ENCODE measurements at places on chromosomes 4 and X. TPM values are rescaled to one million over a fixed set of nuclear protein-coding genes. Genes with fewer than 3 reads are reported as not detected.

DNA sequence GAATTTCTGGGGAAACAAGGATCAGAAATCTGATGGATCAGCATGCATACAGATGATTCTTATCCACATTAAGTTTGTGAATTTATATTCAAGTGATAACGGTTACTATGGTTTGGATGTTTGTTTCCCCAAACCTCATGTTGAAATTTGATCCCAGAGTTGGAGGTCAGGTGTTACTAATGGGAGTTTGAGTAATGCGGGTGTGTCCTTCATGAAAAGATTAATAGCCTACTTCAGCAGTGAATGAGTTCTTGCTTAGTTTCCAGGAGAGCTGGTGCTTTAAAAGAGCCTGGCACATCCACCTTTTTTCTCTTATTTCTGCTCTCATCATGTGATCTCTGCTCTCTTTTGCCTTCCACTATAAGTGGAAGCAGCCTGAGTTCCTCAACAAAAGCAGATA is 712.4 kb downstream of the IL1RAPL1 start:
- no peak for DNase-seq

Gene DCAF8L2
- polyA plus RNA-seq: not detected

Gene CXCR3
- polyA plus RNA-seq: not detected

DNA sequence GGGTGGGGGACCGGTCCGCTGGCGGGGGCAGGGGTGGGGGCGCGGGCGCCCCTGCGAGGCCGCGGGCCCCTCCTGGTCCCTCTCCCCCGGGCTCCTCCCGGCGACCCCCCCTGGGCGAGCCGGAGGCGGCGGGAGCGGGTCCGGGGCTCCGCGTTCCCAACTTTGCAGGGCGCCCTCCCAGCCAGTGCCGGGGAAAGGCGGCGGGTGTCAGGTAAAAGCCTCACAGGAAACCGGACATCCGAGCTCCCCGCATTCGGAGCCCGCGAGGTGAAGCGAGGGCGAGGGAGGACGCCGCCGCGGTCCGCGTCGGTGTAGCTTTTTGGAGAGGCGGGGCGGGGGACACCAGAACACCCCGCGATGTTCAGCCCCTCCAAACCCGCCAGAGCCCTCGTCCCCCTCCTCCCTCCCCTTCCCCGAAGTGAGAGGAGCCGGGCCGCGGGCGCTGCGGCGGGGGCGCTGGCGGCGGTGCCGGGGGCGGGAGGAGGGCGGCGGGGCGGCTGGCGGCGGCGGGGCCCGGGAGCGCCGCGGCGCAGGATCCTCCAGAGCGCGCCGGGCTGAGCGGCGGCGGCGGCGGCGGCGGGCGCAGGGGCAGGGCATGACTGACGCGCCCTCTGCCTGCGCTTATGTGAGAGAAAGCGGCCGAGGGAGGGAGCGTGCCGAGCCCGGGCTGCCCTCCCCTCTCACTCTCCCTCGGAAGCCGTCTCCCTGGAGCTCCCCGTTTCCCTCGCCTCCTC is at the start of gene VEGFC:
Gene VEGFC, minus strand, starts transcription at position 597 of the 734 bp plus-strand sequence. CDS start 611 bp downstream, outside the sequence.
- no peak for DNase-seq

GRCh38 chr4:34365946-34366345 is 1878.4 kb downstream of the ARAP2 start:
- DNase-seq: no peak

Gene MOB1B
- 5.6 TPM for polyA plus RNA-seq

GRCh38 chrX:100263650-100264049 is 146.4 kb downstream of the PCDH19 start:
- no peak for DNase-seq

Gene CC2D2A
- polyA plus RNA-seq: 10.0 TPM

GRCh38 chrX:20029728-20030127 is 38.9 kb upstream of the BCLAF3 start:
- DNase-seq: no peak

Gene HADH
- 22.6 TPM for polyA plus RNA-seq

Gene PIGA
- 6.3 TPM for polyA plus RNA-seq

Gene TRIM61
- polyA plus RNA-seq: 1.3 TPM

Gene EVC2
- polyA plus RNA-seq: 2.2 TPM

Gene RAI2
- not detected for polyA plus RNA-seq

Gene TSR2
- polyA plus RNA-seq: 14.0 TPM

DNA sequence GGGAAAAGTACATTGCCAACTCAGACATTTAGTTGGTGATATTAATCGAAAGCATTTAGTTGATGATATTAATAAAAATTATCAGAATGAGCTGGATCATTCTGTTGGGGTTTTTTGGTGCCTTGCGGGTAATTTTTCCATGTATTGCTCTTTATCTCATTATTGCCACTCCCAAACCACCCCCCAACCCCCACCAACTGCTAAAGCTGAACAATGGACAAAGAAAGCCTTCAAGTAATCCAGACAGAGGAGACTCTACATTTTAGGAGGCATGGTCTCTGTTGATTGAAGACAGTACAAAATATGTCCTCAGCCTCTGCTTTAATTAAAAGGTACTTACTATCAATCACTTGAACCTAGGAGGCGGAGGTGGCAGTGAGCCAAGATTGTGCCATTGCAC is 22.5 kb downstream of the PDK3 start:
- no peak for DNase-seq
